ENCODE measurements at places on chromosomes 12 and 14.

DNA sequence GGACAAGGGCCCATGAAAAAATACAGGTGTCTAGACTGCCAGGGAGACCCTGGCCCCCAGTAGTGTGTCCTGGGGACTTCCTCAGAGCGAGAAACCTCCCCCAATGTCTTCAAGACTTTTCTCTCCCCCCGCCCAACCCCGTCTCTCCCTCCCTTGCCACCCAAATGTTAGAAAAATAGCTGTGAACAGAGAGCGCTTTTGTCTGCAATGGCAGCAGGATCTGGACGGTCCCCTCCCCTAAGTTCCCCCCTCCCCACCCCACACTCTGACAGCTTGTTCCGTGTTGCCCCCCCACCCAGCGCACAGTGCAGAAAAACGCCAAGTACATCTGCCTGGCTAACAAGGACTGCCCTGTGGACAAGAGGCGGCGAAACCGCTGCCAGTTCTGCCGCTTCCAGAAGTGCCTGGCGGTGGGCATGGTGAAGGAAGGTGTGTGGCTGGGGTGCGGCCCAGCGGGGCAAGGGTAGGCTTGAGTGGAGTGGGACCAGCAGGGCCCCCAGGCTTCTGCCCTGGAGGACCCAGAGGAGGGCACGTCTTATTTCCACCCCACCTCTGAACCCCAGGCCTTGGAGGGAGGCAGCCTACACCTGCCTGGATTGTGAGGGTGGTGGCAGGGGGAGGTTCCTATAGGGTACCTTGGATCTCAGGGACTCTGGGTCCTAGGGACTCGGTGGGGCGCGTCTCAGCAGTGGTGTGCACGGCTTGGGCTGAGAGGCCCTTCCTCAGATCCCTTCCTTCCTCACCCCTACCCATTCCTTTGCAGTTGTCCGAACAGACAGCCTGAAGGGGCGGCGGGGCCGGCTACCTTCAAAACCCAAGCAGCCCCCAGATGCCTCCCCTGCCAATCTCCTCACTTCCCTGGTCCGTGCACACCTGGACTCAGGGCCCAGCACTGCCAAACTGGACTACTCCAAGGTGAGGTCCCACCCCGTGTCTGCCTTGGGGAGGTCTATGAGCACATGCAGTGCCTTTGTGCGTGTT lies 4.8 kb downstream of the NR4A1 start:
- DNase-seq, result no peak

DNA sequence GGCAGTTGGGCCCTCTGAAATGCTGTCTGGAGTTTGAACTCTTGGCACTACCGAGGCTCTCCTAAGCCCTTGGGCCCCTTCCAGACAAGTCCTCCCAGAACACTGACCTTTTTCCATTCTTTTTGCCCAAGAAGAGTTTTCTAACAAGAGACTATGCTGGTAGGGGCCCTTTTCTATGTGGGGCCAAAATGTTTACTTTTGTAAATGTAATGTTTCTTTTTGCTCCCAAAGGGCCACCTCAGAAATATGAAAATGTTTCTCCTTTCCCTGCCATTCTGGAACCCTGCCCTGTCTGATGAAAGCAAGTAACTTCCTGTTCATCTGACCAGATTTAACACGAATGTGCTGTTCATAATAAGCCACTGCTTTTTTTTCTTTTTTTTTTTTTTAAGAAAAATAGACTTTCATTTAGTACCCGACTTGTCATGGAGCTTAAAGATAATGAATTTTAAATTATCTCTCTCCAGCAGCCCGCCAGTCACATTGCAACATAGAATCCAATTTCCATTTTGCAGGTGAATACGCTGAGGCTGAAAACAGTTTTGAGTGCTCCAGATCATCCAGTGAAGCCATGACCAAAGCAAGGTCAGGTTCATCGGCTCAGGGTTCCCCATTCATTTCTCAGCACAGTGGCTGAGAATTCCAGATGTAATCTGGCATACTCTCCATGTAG lies 169.9 kb downstream of the DPF3 start:
- peak; percentile 36 for DNase-seq

- DNase-seq, result peak; percentile 96
These were observed 1.5 kb downstream of the L3HYPDH start for GRCh38 chr14:59482541-59483331.

- DNase-seq, result no peak
These were observed at the start of gene IL23A for GRCh38 chr12:56338308-56339157. TSS of gene IL23A (plus strand) at chr12:56338884. CDS start at chr12:56339045, 161 bp downstream.

GRCh38 chr12:131603106-131603938 lies 107.6 kb upstream of the SFSWAP start:
- no peak for DNase-seq

GRCh38 chr14:65720743-65721142 lies 308.2 kb downstream of the FUT8 start:
- DNase-seq, result no peak

GRCh38 chr14:71554323-71554722 lies 377.9 kb upstream of the RGS6 start:
- no peak for DNase-seq

GRCh38 chr14:100290607-100291304 lies 15.5 kb downstream of the SLC25A29 start:
- no peak for DNase-seq

GRCh38 chr14:68979722-68980451 lies 785 bp upstream of the ACTN1 start:
- DNase-seq, result peak; percentile 45

DNA sequence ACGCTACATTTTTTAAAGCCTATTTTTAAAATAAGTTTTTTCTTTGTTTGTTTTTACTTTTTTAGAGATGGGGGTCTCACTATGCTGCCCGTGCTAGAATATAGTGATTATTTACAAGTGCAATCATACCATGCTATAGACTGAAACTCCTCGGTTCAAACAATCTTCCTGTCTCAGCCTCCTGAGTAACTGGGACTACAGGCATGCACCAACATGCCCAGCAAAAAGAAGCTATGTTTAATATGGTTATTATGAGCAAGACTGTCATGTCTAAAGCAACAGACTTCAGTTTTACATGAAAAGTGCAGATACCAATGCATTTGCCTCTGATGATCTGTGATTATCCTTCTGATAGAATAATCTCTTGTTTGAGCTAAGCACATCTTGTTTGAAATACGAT lies 45.6 kb upstream of the SGPP1 start:
- no peak for DNase-seq

Measured in fibroblast of skin of abdomen (primary cell).